ENCODE measurements at places on chromosomes 13 and 19. TPM values are rescaled to one million over a fixed set of nuclear protein-coding genes. Genes with fewer than 3 reads are reported as not detected.

FFAR2 gene
- total RNA-seq = not detected

FCAR gene
- total RNA-seq = not detected

MARK4 gene
- 49.8 TPM for total RNA-seq

CGB5 gene
- total RNA-seq = not detected

PTGIR gene
- not detected for total RNA-seq

CCDC124 gene
- 101 TPM for total RNA-seq

GZMM gene
- 0.32 TPM for total RNA-seq

TMEM161A gene
- total RNA-seq = 47.8 TPM

RDH8 gene
- not detected for total RNA-seq

DNA sequence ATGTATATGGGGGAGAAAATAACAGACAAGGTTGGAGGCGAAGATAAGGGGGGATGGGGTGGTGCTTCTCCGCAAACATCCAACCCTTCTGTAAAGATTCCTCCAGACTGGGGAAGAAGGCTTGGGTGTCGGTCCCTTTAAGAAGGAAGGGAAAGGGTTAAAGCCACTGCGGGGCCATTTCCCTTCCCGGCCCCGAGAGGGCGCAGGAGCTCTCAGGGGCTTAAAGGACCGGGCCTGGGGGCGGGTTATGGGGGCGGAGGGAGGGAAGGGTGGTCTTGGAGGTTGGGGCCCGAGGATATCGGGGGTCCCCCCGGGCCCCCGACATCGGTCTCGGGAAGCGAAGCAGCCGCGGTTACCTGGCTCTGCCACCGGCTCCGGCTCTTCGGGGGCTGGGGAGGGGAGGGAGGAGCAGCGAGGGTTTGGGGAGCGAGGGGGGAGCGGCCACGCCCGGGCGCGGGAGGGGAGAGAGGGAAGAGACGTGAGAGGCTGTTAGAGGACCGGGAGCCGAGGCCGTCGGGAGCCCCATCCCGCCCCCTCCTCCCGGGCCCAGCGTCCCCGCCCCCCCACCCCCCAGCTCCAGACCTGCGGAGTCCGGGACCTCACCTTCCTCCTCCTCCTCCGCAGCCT is 2.8 kb downstream of the TNNT1 start:
- H3K4me1 ChIP-seq = peaks cover 13% of the 10 kb centered on the region
- no peak overlapping the region for H3K27ac ChIP-seq
- DNase-seq = peak; percentile 80
- peak overlapping the region; percentile 83 for H3K4me3 ChIP-seq
- H3K27me3 ChIP-seq = no peaks in the 10 kb centered on the region

GRCh38 chr13:48593536-48593935 is 60.2 kb upstream of the CYSLTR2 start:
- no peak for DNase-seq
- no peaks in the 10 kb centered on the region for H3K27me3 ChIP-seq
- no peak overlapping the region for H3K4me3 ChIP-seq
- H3K36me3 ChIP-seq = no peaks in the 10 kb centered on the region
- peaks cover 19% of the 10 kb centered on the region for H3K4me1 ChIP-seq
- H3K27ac ChIP-seq = no peak overlapping the region

DNA sequence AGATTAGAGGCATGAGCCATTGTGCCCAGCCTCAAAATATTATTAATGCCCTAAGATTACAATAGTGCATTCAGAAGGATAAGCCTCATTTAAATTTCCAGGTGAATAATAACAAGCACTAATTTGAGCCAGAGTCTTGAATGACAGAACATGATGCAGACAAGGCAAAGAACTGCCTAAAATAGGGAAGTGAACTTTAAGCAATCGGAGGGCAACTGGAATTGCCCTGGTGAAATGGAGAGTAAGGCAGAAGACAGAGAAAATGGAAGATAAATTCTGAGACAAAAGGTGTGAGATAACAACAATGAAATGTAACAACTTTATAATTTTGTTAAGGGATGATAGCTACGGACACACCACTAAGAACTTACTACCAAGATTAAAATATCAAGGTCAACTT is 199.9 kb downstream of the DIAPH3 start:
- H3K36me3 ChIP-seq = no peaks in the 10 kb centered on the region
- no peak for DNase-seq
- H3K27ac ChIP-seq = no peak overlapping the region
- H3K27me3 ChIP-seq = no peaks in the 10 kb centered on the region

- no peaks in the 10 kb centered on the region for H3K4me1 ChIP-seq
- H3K27me3 ChIP-seq = no peaks in the 10 kb centered on the region
- DNase-seq = peak; percentile 51
- no peaks in the 10 kb centered on the region for H3K36me3 ChIP-seq
- H3K27ac ChIP-seq = no peak overlapping the region
Observed at GRCh38 chr19:51777570-51778462, 16.8 kb downstream of the FPR2 start.

GRCh38 chr19:47158367-47158791 is 27.7 kb downstream of the SAE1 start:
- H3K27me3 ChIP-seq = no peaks in the 10 kb centered on the region
- H3K36me3 ChIP-seq = peaks cover 19% of the 10 kb centered on the region
- no peak for DNase-seq
- H3K4me3 ChIP-seq = peak overlapping the region; percentile 36
- H3K4me1 ChIP-seq = peaks cover 20% of the 10 kb centered on the region

DNA sequence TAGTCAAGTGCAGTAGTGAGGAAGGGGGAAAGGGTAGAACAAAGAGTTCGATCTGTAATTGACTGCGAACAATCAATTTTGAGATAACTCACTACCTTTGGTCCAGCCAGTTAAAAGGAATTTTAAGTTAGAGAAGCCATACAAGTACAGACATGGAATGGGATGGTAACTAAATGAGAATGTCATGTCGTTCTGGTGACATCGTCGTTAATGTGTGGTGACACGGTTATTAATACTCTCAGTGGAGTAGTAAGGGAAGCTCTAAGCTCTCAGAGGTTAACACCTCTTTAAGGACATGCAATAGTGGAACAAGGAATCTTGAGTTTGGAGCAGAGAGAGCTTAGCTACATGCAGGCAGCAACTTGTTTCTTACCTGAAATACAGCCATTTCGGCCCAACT is 154.9 kb upstream of the KLF12 start:
- no peaks in the 10 kb centered on the region for H3K36me3 ChIP-seq
- H3K4me1 ChIP-seq = peaks cover 8% of the 10 kb centered on the region
- H3K27ac ChIP-seq = no peak overlapping the region
- DNase-seq = no peak

GRCh38 chr19:18478545-18479311 is 40.8 kb upstream of the ISYNA1 start:
- H3K4me3 ChIP-seq = no peak overlapping the region
- no peaks in the 10 kb centered on the region for H3K36me3 ChIP-seq
- no peaks in the 10 kb centered on the region for H3K4me1 ChIP-seq
- no peaks in the 10 kb centered on the region for H3K27me3 ChIP-seq
- H3K27ac ChIP-seq = no peak overlapping the region

Measured in H1 (cell line).